ENCODE measurements at places on chromosomes 7 and 10.

DNA sequence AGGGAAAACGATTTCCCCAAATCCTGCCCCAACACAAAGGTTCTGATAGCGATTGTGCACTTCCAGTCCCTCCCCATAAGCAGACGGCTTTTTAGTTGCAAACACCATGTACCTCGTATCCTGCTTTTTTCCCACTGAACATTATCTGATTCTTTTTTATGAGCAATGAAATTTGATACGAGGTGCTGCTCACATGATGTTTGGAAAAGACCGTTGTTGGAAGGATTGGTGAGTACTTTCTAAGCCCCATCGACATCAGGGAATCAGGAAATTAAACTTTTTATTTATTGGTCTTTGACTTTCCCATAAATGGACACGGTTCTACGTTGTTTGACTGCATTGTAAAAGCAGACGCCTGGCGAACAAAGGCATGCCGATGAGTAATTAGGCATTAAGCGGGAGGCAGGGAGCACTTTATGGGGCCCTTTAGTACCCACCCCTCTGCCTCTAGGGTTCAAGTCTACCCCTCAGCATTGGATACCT is 49.4 kb downstream of the TEX36 start:
- no peak for DNase-seq

GRCh38 chr10:33241351-33241750 is 93.1 kb downstream of the NRP1 start:
- no peak for DNase-seq

DNA sequence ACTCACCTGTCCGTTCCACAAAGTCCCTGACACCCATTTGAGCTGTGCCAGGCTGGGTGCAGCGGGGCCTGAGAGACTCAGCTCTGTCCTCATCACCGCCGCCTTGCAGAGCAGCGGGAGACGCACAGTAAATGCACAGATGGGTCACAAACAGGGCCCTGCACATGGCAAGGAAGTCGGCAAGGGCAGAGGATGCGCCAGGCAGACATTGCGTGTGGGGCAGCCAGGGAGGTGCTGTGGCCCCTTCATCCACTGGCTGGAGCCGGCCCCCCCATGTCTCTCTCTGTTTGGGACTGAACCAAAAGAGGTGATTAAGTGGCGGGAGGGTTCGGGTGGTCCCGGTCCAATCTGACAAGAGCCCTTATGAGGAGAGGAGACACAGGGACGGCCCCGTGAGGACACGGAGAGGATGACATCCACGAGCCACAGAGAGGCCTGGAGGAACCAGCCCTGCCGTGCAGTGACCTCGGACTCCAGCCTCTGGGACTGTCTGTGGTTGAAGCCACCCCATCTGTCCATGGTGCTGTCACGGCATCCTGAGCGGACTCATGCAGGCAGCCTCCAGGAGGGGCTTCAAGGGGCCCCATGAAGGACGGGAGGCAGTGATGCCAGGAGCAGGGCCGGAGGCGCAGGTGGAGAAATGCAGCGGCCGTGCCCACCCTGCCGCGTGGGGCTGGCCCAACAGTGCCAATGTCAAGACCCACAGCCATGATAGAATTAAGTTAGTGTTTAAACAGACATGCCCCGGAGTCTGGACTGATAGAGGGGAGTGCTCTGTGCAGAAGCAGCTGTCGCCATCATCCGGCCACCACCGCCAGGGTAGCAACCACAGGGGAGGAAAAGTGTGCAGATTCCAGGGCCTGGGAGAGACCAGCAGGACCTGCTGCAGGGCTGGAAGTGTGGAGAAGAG is 28.4 kb upstream of the FOXL3 start:
- no peak for DNase-seq

GRCh38 chr7:117312593-117313580 is 10.0 kb downstream of the WNT2 start:
- DNase-seq = no peak

GRCh38 chr7:91503934-91504555 is 239.8 kb downstream of the FZD1 start:
- no peak for DNase-seq

- DNase-seq = no peak
Observed at GRCh38 chr10:125377368-125377767, 217.0 kb upstream of the CTBP2 start.

DNA sequence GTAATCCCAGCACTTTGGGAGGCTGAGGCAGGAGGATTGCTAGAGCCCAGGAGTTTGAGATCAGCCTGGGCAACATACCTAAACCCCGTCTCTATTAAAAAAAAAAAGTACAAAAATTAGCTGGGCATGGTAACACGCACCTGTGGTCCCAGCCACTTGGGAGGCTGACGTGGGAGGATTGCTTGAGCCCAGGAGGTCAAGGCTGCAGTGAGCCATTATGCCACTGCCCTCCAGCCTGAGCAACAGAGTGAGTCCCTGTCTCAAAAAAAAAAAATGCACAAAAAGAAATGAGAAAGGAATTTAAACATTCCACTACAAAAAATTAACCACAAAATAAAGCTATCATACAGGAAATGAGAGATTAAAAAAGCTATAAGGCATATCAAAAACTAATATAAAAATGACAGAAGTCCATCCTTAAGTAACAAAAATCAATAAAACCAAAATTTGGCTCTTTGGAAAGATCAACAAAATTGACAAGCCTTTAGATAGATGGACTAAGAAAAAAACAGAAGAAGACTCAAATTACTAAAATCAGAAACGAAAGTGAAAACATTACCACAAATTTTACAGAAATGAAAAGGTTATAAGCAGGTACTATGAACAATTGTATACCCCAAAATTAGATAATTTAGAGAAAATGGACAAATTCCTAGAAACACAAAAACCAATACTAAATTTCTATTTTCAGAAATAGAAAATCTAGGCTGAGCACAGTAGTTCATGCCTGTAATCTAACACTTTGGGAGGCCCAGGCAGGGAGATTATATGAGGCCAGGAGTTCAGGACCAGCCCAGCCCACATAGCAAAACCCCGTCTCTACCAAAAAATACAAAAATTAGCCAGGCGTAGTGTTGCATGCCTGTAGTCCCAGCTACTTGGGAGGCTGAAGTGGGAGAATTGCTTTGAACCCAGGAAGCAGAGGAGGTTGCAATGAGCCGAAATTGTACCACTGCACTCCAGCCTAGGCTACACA is 42.4 kb upstream of the NANOS1 start:
- DNase-seq = no peak

DNA sequence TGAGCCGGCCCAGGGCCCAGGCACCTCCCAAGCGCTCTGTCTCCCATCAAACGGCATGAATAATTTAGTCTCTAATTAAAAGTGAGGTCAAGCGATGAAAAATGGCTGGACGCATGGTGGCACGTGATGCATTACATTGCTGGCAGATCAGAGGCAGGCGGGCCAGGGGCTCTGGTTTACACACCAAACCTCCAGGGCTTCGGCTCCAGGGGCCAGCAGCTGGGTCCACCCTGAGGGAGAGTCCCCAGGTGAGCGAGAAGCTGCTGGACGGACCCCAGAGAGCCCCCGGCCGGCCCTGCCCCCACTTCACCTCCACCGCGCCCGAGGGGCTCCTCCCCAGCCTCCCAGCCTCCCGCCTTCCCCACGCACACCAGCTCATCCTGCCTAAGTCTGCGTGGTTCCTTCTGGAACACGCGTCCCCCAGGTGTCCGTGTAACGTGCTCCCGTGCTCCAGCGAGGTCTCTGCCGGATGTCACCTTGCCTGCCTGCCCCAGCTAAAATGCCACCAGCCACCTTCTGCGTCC is 23.2 kb downstream of the UNCX start:
- DNase-seq = no peak

- DNase-seq = no peak
Observed at GRCh38 chr7:22791204-22792158, 31.2 kb downstream of the TOMM7 start.

DNA sequence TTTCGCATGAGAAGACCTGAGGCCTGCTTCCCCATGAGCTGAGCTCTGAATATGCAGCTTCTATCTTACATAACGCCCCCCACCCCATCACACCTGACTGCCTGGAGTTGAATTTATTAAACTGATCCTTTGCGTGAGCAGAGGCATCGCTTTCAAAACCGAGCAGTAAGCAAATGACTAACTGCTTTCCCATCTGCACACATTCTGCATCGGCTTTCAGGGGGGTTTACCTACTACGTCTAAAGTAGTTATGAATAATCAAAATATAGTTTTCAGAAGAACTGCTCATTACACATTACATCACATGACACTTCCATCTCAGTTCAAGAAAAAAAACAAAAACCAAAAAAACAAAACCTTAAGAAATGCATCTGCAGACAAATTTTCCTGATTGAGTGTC is 54.7 kb upstream of the EGR2 start:
- DNase-seq = no peak

- no peak for DNase-seq
Observed at GRCh38 chr7:11668727-11669126, 163.3 kb downstream of the THSD7A start.

DNA sequence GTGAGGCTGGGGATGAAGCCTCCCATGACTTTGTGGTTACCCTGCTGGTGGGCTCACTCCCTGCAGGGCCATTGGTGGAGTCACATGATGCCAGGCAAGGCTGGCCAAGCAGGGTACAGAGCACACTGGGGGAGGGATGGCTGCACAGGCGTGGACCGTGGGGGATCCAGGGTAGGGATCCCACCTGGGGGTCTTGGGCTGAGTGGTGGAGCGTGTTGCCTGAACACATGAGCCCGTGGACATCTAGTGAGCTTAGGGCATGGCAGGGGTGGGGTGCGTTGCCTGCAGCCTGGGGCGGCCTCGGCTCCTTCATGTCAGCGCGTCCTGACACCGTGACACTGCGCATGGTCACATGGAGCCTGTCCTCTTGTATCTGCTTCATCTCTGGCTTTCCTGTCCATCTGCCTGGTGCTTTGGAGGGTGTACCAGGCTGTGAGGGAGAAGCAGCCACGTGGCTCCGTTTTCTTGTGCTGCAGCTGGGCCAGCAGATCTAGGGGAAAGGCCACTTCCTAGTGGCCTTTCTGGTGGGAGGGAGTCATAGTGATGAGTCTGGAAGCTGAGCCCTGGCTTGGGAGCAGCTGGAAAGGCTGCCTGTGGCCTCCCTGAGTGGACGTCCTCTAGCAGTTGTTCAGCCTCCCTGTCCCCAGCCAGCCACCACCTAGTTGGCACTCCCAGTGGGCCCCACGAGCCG is 96.2 kb downstream of the LHPP start:
- no peak for DNase-seq
